ENCODE measurements at places on chromosomes 3 and 15. TPM values are rescaled to one million over a fixed set of nuclear protein-coding genes. Genes with fewer than 3 reads are reported as not detected.

The RTP4 gene
- total RNA-seq = not detected

The AHSG gene
- total RNA-seq = 0.11 TPM

The STAB1 gene
- total RNA-seq = 0.05 TPM

The CPNE4 gene
- total RNA-seq = 5.0 TPM

The HYKK gene
- 6.3 TPM for total RNA-seq

The PLAAT1 gene
- total RNA-seq = not detected

The STAC gene
- 2.6 TPM for total RNA-seq

The TTLL13 gene
- total RNA-seq = 0.48 TPM

The HYAL2 gene
- 27.5 TPM for total RNA-seq

The LYSMD4 gene
- total RNA-seq = 3.1 TPM

The CILP gene
- 0.05 TPM for total RNA-seq

The KLHL40 gene
- not detected for total RNA-seq

The MRPL47 gene
- total RNA-seq = 39.1 TPM

The MOBP gene
- not detected for total RNA-seq

The PLA2G4D gene
- total RNA-seq = not detected

The TOPBP1 gene
- 26.5 TPM for total RNA-seq

The SPINT1 gene
- total RNA-seq = 1.1 TPM

The ADAMTSL3 gene
- total RNA-seq = 0.76 TPM

The LRRC34 gene
- not detected for total RNA-seq

The PRR20G gene
- 0.14 TPM for total RNA-seq

The ILDR1 gene
- not detected for total RNA-seq

The CGNL1 gene
- 2.0 TPM for total RNA-seq

The SAMD7 gene
- total RNA-seq = not detected

The CCR5 gene
- total RNA-seq = not detected

The CLEC3B gene
- total RNA-seq = not detected

The CAND2 gene
- 0.31 TPM for total RNA-seq

The NR2E3 gene
- 0.38 TPM for total RNA-seq

The FBXO22 gene
- 87.7 TPM for total RNA-seq

The TLR9 gene
- not detected for total RNA-seq

The CRABP1 gene
- 0.71 TPM for total RNA-seq

The THSD4 gene
- 21.1 TPM for total RNA-seq

The ADAMTS7 gene
- total RNA-seq = 4.2 TPM

The IMPG2 gene
- total RNA-seq = not detected

The THPO gene
- not detected for total RNA-seq

Data from A549 treated with CpdA at 1 μM for 4 hours (cell line).